ENCODE measurements at places on chromosomes 3 and 15.

DNA sequence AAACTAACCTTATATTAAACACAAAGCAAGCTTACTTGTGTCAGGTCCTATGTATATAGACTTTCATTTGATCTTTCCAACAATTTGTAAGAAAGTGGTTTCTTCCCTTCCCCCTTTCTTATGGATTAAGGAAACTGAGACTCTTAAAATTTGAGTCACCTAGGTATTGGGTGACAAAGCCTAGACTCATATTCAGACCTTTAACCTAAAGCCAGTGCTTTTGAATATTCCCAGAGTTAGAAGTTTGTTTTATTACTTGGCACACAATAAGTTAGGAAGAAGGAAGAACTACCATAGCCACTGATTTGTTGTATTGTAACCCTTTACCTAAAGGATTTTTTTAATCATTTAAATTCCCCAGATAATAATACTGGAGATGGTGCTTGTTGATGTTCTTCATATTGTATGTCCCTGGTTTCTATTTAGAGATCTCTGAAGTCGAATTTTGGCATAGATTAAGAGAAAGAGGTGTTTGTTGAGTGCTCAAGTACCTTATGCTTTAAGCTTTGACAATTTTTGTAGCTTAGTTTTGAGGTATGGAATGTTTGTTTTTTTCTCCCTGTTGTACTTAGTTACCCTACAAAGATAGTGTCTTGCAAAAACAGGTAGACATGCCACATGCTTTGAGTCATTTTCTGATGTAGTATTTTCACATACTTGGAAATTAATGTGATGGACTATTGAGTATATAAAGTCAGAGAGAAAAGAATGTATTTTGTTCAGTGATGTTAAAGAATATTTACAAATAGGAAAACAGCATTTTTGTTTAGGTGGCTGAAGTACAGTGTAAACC, 11.2 kb downstream of the TSC22D2 start:
- DNase-seq: no peak

GRCh38 chr15:101003706-101004105, 84.5 kb downstream of the LRRK1 start:
- no peak for DNase-seq

DNA sequence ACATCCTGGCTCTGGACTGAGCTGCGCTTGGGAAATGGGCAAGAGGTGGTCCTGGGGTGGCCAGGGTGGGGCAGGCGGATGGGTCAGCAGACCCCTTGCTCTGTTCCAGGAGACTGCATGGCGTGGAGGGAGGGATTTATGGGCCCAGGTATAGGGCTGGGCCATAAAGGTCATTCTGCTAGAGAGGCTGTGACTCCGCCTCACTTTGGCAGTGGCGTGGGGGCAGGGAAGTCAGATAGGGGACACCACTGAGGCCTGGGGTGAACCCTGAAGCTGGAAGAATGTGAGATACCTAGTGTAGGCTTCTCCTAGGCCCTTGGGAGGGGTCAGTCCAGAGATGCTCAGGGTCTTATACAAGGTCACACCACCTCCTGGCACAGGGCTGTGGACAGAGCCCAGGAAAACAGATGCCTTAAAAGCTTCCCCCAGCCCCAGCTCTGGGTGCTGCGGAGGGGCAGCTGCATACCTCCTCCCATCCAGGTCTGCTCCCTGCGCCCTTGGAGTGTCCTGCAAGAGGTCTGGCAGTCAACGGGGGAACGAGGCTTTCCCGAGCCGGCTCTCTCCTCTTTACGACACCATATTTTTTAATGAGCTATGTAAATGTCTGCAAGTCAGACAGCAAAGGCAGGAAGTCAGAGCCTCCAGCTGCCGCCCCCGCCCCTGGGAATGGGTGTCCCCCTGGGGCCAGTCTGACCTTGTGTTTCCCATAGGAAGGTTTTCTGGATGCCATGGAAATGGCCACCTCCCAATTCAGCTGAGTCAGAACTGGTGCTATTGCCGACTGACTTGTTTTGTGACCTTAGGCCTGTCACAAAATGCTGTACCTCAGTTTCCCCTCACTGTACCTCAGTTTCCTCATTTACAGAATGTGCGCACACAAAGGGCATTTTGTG, 26.3 kb downstream of the LINGO1 start:
- DNase-seq: no peak

- DNase-seq: no peak
Measured at GRCh38 chr15:75431682-75432081, 19.8 kb downstream of the SIN3A start.

- no peak for DNase-seq
Measured at GRCh38 chr15:101523560-101523940, 34.0 kb upstream of the PCSK6 start.

GRCh38 chr3:191137708-191138107, 61.3 kb upstream of the OSTN start:
- no peak for DNase-seq

GRCh38 chr15:69893863-69894262, 203.9 kb downstream of the TLE3 start:
- DNase-seq: no peak

DNA sequence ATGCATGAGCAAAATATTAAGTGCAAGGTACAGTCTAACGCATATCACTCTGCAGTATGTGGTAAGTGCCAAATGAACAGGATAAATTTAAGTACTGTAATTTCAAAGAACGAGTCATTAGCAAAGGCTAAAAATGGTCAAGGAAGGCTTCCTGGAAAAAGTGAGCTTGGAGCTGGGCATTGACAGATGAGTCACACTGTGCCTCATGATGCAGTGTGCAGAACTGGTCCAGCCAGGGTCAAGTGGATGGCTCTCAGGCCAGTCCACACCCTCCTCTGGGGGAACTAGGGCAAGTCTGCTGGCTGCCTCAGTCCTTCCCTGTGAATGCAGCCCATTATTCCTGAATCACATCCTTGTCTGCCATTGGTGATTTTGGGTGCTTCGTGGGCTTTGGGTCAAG, 76.3 kb downstream of the CACNA1D start:
- DNase-seq: no peak

GRCh38 chr3:172476347-172476746, 28.1 kb upstream of the GHSR start:
- DNase-seq: no peak

DNA sequence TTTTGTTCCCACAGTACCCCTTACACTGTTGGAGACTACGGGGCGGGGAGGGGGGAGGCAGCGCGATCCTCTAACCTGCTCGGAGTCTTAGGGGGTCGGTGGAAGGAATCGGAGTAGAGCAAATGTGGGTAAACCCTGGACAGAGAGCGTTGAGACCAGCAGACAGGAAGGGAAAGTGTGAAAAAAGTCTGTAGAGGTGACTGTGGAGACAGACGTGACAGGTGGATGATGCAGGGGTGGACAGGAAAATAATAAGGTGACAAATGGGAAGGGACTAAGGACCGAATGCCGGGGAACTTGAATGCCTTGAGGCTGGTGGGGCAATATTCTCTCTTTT, 424 bp downstream of the EAF2 start:
- no peak for DNase-seq

- no peak for DNase-seq
Measured at GRCh38 chr3:105979961-105980360, 111.1 kb upstream of the CBLB start.

GRCh38 chr3:184441202-184441900, 61.5 kb downstream of the CHRD start:
- no peak for DNase-seq

DNA sequence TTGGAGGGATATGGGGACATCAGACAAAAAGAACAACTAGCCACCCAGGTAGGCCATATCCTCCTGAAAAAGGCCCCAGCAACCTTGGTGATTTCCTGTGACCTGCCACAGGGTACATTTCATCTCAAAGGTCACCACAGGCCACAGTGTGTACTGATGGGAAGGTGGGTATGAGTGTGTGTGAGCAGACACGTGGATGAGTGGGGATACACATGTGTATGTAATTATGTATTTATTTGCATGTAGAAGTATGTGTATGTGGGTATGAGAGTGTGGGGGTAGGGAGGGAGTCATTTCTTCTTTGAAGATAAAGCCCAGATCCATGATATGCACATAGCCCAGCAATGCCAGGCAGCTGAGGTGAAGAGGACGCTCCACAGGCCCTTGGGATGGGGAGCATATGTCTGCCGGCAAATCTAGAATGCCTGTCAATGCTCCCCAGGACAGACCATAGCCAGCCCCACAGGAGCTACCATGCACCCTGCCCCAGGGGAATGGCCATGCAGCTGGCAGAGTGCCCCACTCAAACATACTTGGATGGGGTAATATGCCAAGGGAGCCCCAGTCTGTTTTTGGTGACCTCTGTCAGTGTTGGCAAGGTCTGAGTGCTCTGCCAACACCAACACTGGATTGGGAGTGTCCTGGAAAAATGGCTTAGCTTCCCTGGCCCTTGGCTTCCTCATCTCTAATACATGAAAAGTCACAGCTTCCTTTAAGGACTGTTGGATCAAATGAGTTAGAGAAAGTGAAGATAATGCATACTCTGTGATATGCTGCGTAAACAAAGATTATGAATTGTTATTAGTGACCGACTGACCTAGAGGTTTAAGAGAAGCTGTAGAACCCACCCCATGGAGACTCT, 42.4 kb downstream of the RAB6B start:
- no peak for DNase-seq
